ENCODE measurements at places on chromosomes 13 and 19.

GRCh38 chr19:42066075-42066754 lies 3.8 kb downstream of the GRIK5 start:
- DNase-seq = no peak

DNA sequence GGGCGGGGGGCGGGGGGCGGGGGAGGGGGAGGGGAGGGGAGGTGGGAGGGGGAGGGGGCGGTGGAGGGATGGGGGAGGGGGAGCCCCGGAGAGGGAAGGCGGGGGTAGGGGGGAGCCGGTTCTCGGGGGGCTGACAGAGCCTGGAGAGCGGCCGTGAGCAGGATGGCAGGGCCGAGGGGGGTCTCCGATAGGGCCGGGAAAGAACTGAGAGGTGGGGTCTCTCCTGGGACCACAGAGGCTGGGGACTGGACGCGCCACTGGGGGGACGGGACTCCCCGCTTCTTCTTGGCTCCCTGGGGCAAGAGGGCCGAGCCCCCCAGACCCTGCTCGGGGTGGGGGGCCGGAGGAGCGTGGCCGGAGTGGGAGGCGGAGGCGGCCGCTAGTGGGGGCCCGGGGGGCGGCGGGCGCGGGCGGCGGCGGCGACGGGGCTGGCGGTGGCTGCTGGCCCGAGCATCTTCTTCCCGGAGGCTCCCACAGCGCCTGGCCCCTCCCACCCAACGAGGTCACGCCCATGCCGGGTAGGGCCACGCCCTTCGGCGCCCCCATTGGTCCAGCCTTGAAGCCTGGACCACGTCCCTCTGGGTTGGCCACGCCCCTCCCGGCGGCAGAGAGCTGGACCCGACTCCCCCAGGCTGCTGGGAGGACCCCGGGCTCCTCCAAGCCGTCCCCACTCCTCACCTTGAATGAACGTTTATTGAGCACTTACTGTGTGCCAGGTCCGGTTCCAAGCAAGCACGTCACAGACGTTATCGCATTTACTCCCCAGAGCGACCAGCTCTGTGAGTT lies at the start of gene NOVA2:
Gene NOVA2, minus strand, starts transcription at position 313 of the 786 bp plus-strand sequence. CDS start 514 bp downstream, outside the sequence.
- DNase-seq = no peak

GRCh38 chr13:20353973-20354372 lies 121.9 kb upstream of the GJB6 start:
- DNase-seq = no peak

GRCh38 chr13:41579168-41579567 lies 121.8 kb downstream of the RGCC start:
- DNase-seq = no peak

- no peak for DNase-seq
These were observed 21.5 kb downstream of the STARD13 start for GRCh38 chr13:33263976-33264619.

GRCh38 chr19:53308339-53308811 lies 25.2 kb upstream of the ZNF845 start:
- no peak for DNase-seq

- no peak for DNase-seq
These were observed 24.1 kb downstream of the DCAF15 start for GRCh38 chr19:13976446-13976845.

DNA sequence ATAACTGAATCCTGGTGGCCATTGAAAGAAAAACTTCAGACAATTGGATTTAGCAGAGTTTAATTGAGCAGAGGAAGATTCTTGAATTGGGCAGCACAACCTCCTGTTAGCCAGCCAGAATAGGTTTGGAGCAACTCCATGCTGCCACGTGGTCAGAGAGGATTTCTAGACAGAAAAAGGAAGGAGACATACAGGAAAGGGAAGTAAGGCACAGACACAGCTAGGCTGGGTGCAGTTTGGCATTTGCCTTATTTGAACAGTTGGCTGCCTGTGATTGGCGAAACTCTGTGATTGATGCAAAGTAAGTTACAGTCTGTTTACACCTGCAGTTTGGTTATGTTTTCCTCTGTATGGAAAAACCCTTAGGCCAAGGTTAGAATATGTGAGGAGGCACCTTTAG lies 85.8 kb upstream of the SPATA13 start:
- no peak for DNase-seq

- no peak for DNase-seq
These were observed 1.5 kb upstream of the ZNF561 start for GRCh38 chr19:9622531-9622930.

GRCh38 chr13:33410619-33411018 lies 125.1 kb upstream of the STARD13 start:
- no peak for DNase-seq

- DNase-seq = no peak
These were observed 1141.0 kb upstream of the PRR20A start for GRCh38 chr13:55999709-56000108.

DNA sequence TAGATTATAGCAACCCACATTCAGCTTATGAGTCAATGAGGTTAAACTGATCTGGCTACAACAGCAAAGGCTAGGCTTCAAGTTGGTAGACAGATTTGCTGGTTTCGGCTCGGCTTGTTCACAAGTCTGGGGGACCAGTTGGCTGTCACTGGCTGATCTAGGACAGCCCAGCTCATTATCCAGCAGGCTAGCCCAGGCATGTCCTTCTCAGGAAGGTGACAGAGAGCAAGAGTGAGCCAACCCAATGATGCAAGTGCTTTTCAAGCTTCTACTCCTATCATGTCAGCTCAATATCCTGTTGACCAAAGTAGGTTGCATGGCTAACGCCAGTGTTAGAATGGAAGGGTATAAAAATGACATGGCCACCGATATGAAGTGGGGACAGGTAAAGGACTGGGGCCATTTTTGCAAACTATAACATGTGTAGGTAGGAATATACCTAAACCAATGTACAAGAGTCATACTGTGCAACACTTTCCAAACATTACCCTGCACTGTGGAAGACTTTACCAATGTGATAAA lies 220.9 kb upstream of the SOX21 start:
- DNase-seq = no peak

- DNase-seq = no peak
These were observed 4.8 kb upstream of the DPRX start for GRCh38 chr19:53626976-53627375.

DNA sequence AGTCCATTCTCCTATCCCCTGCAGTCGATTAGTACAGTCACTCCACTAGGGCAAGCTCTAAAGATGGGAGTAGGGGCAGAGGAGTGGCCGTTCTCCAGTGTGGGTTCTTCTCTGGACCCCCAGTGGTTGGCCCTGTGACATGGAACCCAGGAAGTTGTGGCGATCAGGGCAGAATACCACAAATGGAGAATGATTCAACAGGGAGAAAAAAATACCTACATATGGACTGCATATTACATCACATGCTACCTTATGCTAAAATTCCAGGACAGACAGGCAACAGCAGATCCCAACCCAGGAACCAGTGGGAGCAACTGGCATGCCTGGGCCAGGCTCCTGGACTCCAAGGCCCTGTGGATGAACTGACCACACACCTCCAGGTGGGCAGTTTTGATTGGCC lies 20.4 kb downstream of the POU2F2 start:
- DNase-seq = no peak

GRCh38 chr13:37129866-37130265 lies 24.4 kb upstream of the CSNK1A1L start:
- DNase-seq = no peak

- DNase-seq = no peak
These were observed 144.6 kb downstream of the NDFIP2 start for GRCh38 chr13:79625517-79625916.

GRCh38 chr19:42249149-42249750 lies 5.7 kb downstream of the ERF start:
- DNase-seq = no peak

DNA sequence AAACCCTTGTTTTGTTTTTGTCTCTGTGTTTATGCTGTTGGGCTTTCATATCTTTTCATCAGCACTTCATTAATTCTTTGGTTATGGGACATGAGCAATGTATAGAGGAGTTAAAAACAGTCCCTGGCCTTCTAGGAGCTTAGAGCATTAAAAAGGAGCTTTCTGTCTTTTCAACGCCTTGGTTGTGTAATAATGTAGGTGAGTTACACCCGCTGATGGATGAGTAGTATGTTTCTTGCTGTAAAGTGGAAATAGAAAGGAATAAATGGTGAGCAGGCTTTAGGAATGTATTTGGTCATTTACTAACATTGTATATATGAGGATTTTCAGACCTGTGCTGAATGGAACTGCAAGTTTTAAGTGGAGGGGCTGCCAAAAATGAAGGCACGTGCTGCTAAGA lies 121.5 kb upstream of the RNF113B start:
- DNase-seq = no peak

DNA sequence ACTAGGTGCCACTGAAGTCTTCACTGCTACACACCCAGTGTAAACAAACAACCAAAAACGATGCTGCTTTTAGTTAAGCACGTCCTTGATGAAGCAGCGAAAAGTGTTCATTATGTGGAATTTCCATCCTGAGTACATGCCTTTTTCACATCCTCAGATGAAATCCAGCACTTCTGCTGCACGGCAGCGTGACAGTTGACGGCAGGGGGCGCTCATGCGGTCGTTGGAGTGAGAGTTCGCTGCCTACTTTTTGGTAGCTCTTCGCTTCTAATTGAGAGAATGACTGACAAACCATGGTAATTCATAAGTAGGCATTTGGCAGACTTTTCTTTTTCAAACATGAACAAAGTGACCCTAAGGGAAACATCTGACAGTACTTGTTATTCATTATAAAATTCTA lies 1124.9 kb downstream of the EFNB2 start:
- no peak for DNase-seq

DNA sequence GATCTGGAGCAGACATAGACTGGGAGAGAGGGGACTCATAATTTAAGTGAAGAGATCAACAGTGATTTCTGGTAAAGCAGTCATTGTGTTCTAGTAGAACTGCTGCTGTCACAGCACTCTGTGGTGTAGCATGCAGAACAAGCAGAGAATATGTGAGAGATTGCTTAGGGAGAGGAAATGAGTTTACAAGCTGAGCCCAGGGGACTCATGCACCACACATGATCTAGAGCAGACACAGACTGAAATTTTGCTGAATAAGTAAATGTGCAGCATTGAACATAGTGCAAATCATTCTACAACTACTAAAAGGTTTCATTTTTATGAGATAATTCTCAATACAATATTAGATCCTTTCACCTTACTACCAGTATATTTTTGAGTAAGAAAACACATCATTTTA lies 125.7 kb downstream of the MYO16 start:
- DNase-seq = no peak

DNA sequence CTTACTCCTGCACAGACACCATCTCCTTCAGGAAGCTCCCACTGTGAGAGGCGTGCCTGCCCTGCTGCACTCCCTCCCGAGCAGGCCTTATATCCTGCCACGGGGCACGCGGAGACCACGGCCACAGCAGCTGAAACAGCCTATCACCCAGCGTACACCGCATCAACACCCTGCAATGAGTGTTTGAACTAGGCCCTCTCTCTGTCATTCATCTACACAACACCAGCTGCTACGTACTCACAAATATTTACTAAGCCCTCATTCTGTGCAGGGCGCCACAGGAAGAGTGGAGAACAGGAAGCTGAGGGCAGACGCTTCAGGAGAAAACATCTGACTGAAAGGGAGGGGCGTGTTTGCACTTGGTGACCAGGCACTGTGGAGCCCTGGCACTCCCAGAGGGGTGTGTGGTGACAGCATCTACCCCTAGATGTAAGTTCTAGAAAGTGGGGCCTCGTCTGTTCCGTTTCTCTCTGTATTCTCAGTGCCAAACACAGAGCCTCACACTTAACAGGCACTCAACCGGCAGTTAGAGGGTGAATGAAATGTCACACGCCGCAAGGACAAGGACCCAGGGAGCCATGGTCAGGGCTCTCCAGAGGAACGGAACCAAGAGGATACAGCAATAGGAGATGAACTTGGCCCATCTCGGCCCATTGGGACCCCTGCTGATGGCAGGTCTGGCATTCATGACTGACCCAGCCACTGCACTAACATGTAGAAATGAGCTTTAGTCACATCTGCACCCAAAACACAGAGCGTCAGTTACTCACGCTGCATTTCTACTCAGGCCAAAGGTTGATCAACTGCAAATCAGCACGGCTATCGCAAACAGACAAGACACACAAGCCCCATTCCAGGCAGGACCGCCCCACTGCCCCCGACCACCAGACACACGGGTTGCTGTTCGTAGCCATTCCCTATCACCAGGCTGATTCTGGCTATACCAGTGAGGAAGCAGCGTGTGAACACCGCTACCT lies 15.7 kb downstream of the RANBP3 start:
- peak; percentile 52 for DNase-seq

DNA sequence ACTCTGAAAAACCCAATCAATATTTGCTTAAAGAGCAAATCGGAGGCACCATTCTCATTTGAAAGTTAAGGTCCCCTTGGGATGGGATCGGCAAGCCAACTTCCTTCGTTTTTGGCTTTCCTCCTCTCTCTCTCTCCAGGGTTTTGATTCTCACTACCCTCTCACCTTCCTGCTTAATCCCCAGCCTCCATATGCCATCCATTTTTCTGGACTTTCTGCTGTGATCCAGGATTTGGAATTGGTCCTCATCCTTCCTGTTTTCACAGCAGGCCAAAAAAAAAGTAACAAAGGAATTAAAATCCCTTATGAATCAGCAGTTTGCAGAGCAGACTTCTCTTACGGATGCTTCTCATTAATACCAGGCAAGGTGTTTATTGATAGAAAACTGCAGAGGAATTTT lies 283.1 kb upstream of the TMTC4 start:
- no peak for DNase-seq

DNA sequence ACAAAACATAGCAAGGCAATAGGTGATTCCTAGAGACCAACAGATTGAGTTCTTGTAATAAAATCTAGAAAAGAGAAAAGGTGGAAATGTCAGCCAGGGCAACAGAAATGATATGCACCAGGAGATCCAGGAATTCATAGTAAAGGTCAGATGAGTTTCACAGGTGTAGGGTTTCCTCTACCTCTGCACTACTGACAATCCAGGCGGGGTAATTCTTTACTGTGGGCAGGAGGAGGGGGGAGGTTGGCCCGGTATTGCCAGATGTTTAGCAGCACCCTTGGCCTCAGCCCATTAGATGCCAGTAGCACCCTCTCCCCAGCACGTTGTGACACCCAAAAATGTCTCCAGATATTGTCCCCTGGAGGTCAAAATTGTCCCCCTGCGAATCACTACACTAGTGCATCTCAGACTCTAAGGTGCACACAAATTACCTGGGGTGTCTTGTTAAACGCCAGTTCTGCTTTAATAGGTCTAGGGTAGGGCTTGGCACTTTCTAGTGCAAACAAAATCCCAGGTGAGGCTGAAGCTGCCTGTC lies 3.5 kb upstream of the UBAC2 start:
- DNase-seq = no peak

- DNase-seq = no peak
These were observed 7.0 kb upstream of the PLA2G4C start for GRCh38 chr19:48117515-48118130.

GRCh38 chr19:45798995-45799517 lies 6.4 kb upstream of the DMWD start:
- DNase-seq = peak; percentile 46

GRCh38 chr13:101327871-101328270 lies 88.4 kb downstream of the NALCN start:
- no peak for DNase-seq

Measured in activated CD4-positive, alpha-beta T cell treated with anti-CD3 and anti-CD28 coated beads, Interleukin-2, amount 50 U/mL, for 4 hours (primary cell).